ENCODE measurements at places on chromosomes 4 and X.

GRCh38 chrX:8867406-8867805 is 66.2 kb upstream of the FAM9A start:
- DNase-seq, result no peak

GRCh38 chrX:72539822-72540221 is 32.8 kb downstream of the HDAC8 start:
- no peak for DNase-seq

DNA sequence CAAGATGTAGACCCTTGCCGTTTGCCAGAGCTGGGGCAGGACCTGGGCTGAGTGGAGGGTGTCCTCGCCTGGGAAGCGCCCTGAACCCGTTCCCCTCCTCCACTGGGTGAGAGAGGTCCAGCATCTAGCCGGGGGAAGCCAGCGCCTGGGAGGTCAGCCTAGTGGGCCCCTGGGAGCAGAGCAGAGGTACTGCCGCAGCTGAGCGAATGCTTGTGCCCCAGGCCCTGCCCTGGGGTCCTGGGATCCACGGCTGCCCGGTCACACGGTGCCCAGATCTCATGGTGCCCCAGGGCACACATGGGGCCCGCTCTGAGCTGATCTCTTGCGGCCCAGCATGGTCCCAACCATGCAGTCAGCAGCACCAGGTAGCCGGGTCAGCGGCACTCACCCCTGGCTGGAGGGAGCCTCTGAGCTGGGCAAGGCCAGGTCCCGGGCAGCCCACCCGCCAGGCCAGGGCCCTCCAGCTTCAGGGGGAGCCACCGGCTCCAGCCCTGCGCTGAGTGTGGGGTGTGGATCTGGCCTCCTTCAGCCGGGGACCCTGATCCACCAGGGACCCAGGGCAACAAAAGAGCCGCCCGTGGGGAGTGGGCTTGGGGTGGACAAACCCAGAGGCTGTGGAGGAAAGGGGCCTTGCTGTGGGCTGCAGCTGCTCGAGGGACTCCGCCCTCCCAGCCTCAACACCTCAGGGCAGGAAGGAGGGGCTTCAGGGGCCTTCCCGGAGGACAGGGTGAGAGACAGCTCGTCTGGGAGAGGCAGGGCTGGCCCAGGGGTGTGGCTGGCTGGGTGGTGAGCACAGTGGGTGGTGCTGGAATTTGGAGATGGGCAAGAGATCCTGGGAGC is 4.1 kb upstream of the CPLX1 start:
- no peak for DNase-seq

- DNase-seq, result no peak
These were observed 471.5 kb downstream of the ADGRL3 start for GRCh38 chr4:61671599-61671998.

GRCh38 chr4:164440199-164440598 is 313.7 kb upstream of the SMIM31 start:
- no peak for DNase-seq

DNA sequence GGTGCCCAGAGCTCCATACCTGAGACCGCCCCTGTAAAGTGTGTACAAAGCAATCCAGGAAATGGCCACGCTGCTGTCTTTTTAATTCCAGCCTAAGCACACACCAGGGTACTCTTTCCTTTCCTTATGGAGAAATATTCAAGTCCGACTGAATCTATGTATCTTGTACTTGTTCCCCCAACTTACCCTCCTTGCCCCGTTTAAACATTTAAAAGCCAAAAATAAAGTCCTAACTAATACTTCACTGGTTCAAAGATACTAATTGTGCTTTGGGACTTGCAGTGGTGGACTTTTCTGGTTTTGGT is 731 bp upstream of the AMMECR1 start:
- DNase-seq, result no peak

- DNase-seq, result no peak
These were observed 19.7 kb downstream of the HERC6 start for GRCh38 chr4:88398381-88398780.

DNA sequence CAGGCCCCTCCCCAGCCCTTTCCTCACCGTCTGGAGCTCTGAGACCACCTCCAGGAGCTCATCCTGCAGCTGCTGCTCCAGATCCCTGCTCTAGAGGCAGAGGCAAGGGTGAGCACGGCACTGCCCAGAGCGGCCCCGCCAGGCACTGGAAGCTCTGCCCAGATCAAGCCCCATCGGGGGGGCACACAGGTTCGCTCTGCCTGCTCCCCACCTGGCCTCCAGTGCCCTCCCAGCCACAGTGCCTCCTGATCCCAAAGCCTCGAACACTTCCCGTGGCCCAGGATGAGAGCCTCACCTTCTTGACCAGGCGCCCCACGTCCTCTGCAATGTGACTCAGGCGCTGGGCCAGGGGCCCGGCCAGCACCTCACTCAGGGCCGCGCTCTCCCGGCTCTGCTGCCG is 5.0 kb downstream of the ARHGAP4 start:
- no peak for DNase-seq

DNA sequence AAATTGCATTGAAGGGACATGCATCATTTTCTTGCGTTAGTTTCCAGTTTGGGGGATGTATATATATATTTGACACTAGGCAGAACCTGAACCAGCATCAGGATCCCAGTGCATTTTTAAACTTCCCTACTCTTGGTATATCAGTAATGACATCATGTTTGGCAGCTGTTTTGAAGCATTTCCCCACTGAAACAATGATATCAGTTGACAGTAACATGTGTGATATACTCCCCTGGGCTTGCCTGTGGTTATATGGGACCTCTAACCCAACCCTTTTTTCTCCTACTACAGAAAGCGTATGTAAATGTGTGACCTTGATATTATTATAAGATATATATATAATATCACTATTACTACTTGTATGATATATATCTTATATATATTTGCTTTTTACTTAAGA is 225.9 kb upstream of the CASK start:
- DNase-seq, result no peak

- no peak for DNase-seq
These were observed 39.1 kb downstream of the TMEM164 start for GRCh38 chrX:110041980-110042379.

GRCh38 chr4:184900184-184900583 is 74.4 kb upstream of the ACSL1 start:
- DNase-seq, result no peak

DNA sequence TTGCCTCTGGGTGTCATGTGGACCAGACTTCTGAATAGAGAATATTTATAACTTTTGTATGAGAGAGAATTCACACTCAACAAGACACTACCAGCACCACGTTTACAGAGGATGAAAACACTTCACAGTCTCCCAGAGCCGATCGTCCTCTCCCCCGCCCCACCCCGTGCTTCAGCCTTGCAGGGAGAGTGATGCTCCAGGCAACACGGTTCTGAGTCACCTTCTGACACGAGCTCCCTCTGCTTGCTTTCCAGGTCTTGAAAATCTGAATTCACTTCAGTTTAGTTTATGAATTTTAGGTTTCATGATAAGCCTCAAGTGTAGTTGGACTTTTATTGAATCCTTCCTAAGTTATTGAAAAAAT is 59.8 kb downstream of the CPLX1 start:
- no peak for DNase-seq

DNA sequence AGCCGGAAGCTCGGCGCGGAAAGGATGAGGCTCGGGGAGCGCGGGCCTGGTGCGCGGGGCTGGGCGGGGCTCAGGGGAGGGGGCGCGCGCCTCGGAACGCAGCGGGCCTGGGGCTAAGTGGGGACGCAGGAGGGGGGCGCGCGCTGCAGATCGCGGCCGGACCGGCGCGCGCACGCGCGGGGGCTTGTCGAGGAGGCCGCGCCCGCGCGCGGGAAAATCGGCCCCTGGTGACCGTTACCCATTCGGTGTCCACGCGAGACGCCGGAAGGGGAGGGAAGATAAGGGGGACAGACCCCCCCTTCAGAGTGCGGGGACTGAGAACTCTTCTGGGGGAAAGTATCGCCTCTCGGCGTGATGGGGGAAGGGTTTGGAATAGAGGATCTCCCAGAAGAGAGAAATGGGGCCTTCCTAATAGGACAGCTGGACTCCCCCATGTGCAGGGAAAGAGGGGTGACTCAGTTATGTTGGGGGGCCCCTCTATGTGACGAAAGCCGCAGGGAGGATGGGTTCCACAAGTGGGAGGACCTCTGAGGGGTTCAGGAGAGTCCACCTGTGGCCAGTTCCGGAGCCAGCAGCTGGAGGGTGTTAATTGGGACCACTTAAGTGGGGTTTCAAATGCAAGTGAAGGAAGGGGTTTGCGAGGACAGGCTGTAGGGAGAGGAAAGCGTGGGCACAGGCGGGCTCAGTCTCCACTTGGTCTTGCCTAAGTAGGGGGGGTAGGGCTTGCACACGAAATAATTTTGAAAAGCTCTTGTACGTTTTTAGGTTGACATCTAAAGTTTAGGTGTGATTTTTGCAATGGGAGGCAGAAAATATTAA is 584 bp downstream of the SUV39H1 start:
- DNase-seq, result peak; percentile 75

- no peak for DNase-seq
These were observed 384.8 kb downstream of the FAM133A start for GRCh38 chrX:94058728-94059382.

DNA sequence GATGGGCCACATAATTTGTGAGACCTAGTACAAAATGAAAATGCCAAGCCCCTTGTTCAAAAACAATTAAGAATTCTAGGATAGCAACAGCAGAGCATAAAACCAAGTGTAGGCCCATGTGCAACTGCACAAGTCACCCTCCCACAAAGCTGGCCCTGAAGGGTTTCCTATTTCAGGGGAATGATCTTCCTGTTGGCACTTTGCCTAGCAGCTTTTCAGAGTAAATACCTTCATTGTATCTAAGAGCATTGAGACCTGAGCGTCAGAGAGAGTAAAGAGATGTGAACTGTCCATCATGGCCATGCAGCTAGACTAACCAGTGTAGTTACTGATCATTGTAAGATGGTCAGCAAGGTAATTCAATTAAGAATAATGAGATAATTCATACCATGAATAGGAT is 113.6 kb downstream of the CNKSR2 start:
- DNase-seq, result no peak

GRCh38 chr4:168291242-168291641 is 27.3 kb downstream of the DDX60 start:
- no peak for DNase-seq

DNA sequence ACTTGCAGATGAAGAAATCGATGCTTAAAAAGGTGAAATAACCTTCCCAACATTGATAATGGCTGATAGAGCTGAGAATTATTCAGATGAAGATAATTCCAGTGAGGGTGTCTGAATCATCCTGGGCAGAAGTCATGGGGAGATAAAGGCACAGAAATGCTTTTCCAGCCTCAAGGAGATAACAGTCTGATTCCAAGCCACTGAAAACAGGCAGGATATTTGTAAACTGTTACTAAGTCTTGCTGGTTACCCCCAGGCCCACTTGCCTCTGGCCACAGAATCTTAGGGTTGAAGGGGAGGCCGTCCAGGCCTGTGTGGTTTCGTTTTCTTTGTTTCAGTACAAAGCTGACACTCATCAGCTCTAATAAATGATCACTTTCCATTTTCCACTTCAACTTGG is 158.5 kb downstream of the SH3KBP1 start:
- no peak for DNase-seq

DNA sequence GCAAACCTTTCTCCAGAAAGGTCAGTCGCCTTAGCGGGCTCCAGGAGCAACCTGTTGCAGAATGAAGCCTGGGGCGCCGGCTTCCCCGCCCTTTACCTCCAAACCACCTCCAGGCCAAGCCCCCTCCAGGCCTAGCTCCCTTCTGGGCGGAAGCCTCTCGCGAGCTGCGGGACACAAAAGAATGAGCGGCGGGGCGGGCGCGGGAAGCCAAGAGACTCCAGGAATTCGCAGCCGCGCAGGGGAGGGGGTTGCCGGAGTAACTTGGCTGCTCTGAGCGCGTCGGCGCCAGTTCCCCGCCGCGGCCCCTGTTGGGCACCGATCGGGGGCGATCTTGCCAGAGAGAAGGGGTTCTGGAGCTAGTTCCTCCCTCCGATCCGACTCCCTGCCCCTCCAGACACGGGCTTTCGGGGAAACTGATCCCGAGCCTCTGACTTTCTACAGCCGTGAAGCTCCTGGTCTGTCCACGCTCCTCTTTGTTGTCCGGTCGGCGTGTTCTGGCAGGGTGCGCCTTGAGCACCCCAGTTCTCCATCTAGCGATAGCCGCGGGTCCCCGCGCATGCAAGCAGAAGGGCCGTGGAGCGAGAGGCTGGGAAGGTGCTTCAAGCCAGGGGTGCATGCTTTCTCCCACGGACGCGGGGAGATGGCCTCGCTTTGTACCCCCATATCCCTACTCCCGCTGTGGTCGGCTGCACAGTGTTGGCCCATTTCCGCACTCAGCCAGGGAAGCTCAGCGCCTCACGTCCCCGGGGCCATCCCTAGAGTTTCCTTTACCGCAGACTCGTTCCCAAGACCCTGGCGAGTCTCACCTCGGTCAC is 1.2 kb downstream of the PROM1 start:
- no peak for DNase-seq

GRCh38 chr4:184695178-184695896 is 38.6 kb downstream of the CENPU start:
- no peak for DNase-seq

DNA sequence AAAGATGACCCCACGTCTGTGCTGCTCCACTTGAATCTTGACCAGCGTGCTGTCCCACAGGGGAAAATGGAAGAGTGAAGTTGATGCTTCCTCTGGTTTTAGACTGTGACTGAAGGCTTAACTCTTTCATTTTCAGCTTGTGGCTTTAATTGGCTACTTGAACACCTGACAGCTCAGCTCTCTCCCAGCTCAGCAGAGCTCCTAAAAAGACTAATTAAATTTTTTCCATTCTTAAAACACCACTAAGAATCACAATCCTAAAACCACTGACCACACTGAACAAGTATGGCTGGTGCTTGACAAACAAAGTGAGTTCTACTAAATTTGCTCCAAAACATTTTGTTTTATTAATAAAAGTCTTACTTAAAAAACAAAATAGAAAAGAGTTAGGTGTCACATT is 71.7 kb downstream of the SRPX start:
- DNase-seq, result no peak

- no peak for DNase-seq
These were observed 16.5 kb downstream of the MCF2 start for GRCh38 chrX:139691493-139691842.

DNA sequence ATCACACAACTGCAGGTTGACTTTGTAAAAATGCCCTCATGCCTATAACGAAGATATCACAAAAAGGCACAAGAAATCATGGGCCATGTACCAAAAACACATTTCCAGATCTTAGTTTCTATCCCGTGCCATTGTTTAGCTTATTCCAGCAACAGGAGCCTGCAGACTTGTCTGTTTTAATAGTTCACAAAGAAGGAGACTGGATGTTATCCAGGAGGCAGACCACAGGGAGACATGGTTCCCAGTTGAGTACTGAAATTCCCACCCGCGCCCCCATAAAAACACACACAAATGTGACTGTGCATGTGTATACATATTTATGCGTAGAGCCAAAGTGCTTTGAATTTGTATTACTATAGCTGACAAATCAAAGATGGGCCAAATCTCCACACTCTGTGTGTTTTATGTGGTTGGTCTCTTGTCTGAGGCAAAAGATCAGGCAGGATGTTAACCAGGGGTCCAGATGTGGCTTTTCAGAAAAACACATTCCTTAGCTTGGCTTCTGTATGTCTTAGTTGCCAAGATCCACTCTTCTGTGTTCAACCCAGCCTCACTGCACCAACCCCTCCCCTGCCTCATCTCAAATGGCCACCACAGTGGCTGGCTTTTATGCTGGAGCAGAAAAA is 469.2 kb upstream of the DIPK2B start:
- no peak for DNase-seq

- no peak for DNase-seq
These were observed 979 bp upstream of the SLC9A6 start for GRCh38 chrX:135984256-135984655.

All from activated CD8-positive, alpha-beta memory T cell treated with anti-CD3 and anti-CD28 coated beads, Interleukin-2, amount 10 ng/mL, durations not matched to agents 7 days and 5 days (primary cell).